Hippocampal formation (tissue), 2 donors: ENCODE measurements at places on chromosomes 6 and 20.

DNA sequence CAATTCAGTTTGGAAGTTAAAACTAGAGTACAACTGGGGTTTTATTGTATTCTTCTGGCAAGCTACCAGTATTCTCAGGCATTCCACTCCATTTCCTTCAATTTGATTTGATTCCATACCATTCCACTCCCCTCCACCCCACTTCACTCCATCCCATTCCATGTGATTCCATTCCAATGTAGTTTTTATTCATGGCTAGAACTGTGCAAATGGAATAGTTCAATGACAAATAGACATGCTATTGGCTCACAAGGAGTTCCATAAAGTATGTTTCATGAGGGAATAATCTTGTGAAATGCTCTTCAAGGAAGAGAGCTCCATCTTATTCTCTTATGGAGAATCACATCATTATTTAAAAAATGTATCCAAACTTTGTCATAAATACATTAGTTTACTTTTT lies 285.0 kb upstream of the BMP2 start:
- no peak for DNase-seq

DNA sequence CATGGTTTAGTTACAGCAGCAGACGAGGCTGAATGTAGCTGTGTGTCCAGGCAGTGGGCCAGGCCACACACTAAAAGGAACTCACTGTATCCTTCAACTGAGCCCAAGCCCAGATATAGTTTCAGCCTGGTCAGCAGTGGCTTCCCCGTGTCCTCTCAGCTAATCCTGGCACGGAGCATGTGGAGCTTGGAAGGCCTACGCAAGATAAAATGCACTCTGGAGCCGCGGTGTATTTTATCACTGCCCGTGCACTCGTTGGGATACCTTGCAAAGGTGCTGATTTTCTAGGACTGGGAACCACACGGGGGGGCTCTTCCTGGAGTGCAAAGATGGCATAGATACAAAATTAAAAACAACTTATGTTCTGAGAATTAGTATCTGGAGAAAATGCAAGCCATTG lies 48.4 kb upstream of the IYD start:
- DNase-seq, result peak; percentile 22

- DNase-seq, result no peak
These were observed 50.3 kb downstream of the FOXA2 start for GRCh38 chr20:22533823-22534751.

- DNase-seq, result no peak
These were observed 155.3 kb upstream of the SYNCRIP start for GRCh38 chr6:85797993-85798392.

GRCh38 chr20:22890594-22891300 lies 144.4 kb upstream of the SSTR4 start:
- DNase-seq, result no peak

DNA sequence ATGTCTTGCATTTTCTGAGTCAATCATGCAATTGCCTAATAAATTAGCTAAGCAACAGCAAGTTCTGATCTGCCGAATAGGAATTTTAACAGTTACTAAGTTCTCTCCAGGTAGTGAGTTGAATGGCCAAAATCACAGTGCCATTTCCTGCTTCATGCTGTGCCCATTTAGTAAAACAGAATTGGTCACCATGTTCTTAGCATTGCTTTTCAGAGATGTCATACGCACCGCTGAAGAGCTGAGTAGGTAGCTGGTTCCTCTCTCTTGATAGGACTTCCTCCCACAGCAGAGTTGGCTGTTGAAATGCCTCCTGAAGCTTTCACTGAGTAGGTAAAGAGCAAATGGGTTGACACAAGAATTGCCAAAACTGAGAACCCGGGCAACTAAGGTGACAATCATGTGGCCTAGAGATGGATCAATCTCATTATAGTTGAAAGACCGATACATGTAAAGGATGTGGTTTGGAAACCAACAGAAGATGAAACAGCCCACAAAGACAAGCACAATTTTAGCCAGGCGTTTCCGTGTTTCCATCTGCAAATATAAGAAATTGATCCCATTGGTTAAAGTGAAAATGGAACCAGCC lies 57.1 kb upstream of the GJE1 start:
- no peak for DNase-seq

- no peak for DNase-seq
These were observed 294.4 kb downstream of the SMOC2 start for GRCh38 chr6:168735268-168735949.

DNA sequence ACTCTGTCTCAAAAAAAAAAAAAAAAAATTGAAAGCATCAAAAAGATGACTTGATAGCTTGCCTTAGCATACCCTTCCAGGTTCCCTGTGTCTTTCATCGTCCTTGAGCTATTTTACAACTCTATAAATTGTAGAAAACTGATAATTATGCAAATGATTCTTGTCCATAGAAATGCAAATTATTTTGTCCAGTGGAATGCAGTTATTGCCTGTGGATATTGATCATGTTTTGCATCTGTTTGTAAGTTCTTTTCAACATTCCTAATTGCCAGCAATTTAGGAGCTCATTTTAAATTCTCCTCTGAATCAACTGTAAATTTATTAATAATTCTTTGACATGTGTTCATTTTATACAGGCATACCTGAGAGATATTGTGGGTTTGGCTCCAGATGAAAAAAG lies 7.1 kb upstream of the ATP9A start:
- DNase-seq, result no peak

DNA sequence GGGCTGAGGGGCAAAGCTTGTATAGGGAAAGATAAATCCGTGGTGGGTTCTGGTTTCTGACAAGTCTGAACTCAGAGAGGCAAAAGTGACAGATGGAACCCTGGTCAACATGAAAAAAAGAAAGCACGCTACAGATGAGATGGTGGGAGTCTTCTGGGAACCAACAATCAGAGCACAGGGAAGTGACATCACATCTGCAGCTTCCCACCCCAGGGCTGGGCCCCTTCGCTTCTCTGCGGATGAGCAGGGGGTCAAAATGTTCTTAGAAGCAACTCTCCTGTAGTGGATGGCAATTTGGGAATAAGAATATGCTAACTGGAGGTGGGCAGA lies 129.2 kb upstream of the AKAP12 start:
- DNase-seq, result no peak

- no peak for DNase-seq
These were observed 86.3 kb downstream of the SLC22A23 start for GRCh38 chr6:3370361-3371221.

- no peak for DNase-seq
These were observed 66.8 kb downstream of the CDK19 start for GRCh38 chr6:110748453-110748852.

DNA sequence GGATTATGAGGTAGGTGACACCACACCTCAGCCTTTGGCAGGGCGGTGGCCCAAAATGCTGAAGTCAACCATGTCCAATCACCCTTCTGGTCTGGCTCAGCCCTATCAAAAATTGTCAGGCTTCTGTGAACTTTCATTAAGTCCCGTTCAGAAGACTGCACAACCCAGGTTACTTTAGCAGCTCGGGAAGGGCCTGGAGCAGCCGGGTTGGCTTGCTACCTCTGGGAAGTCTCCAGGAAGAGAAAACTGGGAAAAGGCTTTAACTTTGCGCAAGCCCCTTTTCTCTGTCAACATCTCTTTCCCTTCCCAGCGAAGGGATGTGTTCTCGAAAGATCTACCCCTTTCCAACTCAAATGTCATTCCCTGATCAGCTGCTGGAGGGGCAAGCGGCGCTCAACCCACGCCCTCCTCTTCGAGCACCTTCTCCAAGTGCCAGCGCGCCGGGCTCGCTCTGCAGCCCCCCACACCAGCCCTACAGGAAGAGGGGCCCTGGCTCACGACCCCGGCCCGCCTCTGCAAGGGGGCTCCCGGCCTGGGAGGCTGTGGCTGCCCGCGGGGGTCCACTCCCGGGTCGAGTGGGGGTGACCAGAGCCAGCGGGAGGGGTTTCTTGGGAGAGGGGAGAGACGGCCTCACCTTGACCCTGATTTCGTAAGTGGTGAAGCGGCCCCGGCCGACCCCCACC lies 573 bp downstream of the SNX3 start:
- peak; percentile 44 for DNase-seq

DNA sequence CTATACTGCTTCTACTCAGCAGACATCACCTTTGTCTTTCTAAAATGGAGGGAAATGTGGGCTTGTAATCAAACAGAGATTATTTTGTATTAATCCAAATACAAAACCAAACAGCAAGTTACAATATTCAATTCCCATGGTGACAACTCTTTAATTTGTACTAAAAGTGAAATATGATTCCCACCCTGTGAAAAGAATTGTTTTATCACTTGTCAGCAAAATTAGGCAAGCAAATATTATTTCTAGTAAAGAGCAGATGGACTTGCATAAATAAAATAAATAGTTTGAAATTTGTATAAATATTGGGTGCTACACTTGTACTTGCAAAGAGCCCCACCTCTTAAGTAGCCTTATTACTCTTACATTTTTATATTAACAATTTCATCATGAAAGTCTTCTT lies 6.1 kb upstream of the TXLNB start:
- no peak for DNase-seq

- DNase-seq, result no peak
These were observed 210.7 kb downstream of the CDH26 start for GRCh38 chr20:60168963-60169362.

DNA sequence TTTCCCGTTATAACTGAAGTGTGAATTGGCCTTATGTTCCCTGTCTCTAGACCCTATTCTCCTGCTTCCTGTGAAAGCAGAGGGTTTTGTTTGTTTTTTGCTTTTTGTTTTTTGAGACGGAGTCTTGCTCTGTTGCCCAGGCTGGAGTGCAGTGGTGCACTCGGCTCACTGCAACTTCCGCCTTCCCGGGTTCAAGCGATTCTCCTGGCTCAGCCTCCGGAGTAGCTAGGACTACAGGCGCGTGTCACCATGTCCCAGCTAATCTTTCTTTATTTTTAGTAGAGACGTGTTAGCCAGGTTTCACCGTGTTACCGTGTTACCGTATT lies 674 bp upstream of the GNMT start:
- DNase-seq, result no peak

- peak; percentile 2 for DNase-seq
These were observed 27.5 kb upstream of the ZBTB22 start for GRCh38 chr6:33344701-33345697.

DNA sequence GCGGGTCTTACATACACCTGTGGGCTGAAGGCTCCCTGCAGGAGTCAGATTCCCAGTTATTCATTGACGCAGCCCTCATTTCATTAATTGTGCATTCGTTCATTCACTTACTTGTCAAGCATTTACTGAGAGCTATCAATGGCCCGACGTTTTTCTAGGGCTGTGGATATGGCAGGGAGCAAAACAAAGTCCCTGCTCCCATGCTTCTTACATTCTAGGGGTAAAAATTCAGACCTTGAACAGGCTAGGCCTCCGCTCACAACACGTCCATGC lies 369 bp upstream of the NSFL1C start:
- no peak for DNase-seq

DNA sequence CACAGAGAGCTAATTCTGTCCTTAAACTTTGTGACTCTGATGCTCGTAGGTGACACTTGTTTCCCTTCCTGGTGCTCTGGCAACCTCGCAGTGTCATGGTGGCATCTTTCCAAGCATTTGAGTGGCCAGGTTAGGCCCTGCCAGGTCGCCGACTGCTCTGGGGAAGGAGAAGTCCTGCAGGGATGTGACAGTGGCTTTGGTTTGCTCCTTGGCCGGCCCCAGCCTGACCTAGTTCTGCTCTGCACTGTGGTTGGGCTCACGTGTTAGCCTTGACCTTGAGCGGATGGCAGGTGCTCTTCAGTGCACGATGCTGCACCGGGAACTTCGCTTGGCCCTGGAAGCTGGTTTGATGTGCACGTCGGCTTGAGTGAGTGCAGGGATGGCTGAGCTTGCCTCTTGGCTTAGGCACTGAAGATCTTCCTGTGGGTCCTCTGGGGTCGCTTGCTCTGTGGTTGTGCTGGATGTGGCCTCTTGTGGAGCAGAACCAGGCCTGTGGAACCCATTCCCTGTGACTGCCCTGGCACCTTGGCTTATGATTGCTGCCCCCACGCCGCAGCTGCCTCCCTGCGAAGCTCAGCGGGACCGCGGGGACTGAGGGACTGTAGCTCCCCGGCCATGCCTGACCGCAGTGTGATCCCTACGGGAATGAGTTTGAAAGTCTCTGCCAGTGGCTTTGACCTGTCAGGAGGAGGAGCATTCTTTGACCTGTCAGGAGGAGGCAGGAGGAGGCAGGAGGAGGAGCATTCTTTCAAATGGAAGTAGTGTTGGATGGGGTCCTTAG lies 8.7 kb downstream of the OSBPL2 start:
- DNase-seq, result no peak

- peak; percentile 34 for DNase-seq
These were observed 125.3 kb upstream of the DST start for GRCh38 chr6:56767892-56768531.

DNA sequence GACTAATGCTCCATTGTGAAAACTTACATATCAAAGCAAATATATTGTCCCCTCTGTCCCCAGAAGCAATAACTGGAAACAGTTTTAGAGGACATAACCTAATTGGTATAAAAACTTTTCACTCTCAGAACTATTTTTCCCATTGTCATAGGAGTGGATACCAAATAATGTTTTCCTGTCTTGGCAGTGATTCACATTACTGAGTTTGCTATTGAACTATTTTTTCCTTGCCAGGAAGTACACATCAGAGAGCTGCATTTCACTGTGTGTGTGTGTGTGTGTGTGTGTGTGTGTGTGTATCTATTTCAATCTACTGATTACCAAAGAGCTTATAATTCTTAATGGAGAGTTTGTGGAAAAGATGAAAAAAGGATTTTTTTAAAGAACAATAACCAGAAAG lies 45.4 kb downstream of the AKAP12 start:
- no peak for DNase-seq

- DNase-seq, result no peak
These were observed 93.8 kb downstream of the FOXA2 start for GRCh38 chr20:22490287-22491193.

DNA sequence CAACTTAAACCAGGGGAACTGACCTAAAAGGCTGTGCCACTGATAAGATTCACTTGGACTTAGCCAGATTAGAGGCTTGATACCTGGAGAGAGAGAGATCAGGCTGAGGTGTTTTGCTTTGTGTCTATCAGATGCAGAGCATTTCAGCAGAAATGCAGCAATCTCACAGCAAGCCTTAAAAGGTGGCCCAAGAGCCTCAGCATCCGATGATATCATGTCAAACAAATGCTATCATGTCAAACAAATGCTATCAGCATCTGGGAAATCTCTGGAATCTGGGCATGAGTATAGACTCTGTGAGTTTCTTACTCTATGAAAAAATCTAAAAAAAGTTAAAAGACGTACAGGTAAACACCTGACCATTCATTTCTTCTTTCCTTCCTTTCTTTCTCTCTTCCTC lies 718.9 kb downstream of the EYS start:
- DNase-seq, result no peak

- DNase-seq, result no peak
These were observed 5.8 kb downstream of the SLC2A4RG start for GRCh38 chr20:63745424-63745805.

GRCh38 chr6:15754035-15754705 lies 91.3 kb upstream of the DTNBP1 start:
- no peak for DNase-seq

DNA sequence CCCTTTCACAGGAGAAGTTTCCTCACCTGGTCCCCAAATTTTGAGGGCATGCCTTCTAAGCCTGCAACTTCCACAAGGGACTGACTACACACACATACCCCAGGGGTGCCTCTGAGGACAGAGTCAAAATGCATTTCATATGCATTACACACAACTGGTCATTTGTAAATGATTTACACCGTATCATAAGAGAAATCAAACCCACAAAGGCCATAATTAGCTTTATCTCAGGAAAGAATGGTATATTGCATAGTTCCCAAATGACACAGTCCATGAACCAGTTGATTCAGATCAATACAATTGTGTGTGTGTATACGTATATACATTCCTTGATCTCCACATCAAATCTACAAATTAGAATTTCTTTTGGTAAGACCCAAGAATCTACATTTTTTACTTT lies 203.3 kb upstream of the PRDM1 start:
- no peak for DNase-seq
